ENCODE measurements at places on chromosomes 11 and 22.

GRCh38 chr22:37160027-37160426 lies 10.3 kb upstream of the IL2RB start:
- no peak for DNase-seq

DNA sequence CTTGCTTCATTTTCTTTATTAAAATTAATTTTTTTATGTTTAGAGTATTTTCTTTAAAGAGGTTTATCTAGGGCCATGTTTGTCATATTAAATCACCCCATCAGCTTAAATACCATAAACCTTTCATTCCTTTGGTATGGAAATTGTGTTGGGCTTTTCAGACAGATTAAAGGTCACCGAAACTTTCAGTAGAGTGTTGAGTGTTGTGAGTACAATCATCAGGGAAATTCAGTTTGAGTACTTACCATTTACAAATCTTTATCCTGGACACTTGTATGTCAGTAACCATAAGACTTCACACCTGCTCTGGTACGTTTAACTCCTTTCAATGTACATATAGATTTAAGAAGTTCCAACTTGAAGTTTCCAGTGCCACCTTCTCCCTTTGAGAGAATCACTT lies 12.0 kb downstream of the PRMT3 start:
- no peak for DNase-seq

- no peak for DNase-seq
Observed at GRCh38 chr11:105057432-105057831, 12.3 kb upstream of the CARD16 start.

GRCh38 chr11:129230006-129230405 lies 37.9 kb upstream of the ARHGAP32 start:
- DNase-seq: peak; percentile 41

DNA sequence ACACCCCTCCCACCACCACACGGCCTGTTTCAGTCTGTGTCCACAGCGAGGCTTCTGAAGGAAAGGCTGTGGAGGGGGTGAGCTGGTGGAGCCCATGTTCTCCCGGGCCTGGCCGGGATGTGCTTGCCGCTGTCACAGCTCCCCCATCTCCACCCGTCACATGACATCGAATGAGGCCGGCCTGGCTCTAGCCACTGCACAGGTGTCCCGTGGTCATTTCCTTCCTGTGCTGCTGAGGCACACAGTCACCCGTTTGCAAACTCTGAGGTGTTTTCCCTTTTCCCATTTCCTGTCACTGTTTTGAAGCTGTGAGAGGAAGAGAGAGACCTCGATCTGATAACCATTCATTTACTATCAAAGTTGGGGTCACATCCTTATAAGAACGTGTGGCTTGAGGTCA lies 55.7 kb upstream of the CLDN5 start:
- no peak for DNase-seq

DNA sequence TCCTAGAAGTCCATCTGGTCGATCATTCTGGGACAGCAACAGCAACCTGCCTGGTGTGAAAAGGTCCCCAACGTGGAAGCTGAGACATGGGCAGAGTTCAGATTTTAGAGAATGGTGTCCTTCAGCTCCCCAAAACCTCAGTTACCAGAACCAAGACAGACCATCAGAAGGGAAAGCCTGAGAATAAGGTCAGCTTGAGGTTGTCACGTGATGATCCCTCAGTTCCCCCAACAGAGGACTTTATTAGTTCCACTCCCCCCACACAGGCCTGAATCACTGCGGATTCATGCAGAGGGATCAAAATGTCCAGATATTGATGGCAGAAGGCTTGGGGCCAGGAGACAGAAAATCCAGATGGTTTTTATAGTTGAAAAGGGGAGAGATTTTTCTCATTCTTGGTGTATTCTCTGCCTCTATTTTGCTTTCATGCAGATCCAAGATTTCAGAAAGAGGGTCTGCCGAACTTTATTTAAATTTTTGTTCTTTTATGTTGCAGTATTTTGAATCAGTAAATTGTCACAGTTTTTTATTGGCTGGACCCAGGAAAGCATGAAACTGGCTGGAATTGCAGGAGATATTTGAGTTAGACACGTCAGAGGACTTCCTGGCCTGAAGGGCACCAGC lies 139.0 kb upstream of the NTM start:
- DNase-seq: no peak

- no peak for DNase-seq
Observed at GRCh38 chr11:64148917-64149617, 16.8 kb downstream of the MACROD1 start.

DNA sequence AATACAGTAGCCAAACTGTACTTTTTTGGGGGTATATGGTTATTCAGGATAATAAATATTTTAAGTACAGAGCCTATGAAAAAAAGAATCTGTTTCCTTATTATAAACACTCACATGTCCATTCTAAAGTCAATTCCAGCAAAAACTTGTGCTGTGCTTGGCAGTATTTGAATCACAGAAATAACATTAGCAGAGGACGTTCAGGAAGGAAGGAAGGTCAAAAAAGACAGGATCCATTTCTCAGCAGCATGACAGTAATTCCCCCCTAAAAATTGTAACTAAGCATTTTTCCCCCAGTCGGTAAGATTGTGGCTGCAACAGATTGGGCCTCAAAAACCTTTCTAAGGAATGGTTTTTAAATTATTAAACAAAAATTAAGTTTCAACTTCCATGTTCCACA lies 124.8 kb downstream of the ATG16L2 start:
- DNase-seq: no peak

- no peak for DNase-seq
Observed at GRCh38 chr11:12013781-12014180, 5.4 kb upstream of the DKK3 start.

DNA sequence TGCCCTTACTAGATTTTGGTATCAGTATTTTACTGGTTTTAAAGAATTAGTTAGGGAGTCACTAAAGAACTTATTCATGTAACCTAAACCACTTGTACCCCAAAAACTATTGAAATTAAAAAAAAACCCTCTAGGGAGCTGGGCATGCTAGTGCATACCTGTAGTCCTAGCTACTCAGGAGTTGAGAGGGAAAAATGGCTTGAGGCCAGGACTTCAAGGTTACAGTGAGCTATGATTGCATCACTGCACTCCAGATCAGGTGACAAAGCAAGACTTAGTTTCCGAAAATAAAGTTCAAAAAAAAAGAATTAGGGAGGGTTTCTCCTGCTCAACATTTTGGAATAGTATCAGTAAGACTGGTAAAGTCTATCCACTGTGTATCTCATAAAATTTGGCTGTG lies 364.4 kb upstream of the LUZP2 start:
- DNase-seq: no peak

- no peak for DNase-seq
Observed at GRCh38 chr22:32407312-32407711, 4.7 kb downstream of the RTCB start.

DNA sequence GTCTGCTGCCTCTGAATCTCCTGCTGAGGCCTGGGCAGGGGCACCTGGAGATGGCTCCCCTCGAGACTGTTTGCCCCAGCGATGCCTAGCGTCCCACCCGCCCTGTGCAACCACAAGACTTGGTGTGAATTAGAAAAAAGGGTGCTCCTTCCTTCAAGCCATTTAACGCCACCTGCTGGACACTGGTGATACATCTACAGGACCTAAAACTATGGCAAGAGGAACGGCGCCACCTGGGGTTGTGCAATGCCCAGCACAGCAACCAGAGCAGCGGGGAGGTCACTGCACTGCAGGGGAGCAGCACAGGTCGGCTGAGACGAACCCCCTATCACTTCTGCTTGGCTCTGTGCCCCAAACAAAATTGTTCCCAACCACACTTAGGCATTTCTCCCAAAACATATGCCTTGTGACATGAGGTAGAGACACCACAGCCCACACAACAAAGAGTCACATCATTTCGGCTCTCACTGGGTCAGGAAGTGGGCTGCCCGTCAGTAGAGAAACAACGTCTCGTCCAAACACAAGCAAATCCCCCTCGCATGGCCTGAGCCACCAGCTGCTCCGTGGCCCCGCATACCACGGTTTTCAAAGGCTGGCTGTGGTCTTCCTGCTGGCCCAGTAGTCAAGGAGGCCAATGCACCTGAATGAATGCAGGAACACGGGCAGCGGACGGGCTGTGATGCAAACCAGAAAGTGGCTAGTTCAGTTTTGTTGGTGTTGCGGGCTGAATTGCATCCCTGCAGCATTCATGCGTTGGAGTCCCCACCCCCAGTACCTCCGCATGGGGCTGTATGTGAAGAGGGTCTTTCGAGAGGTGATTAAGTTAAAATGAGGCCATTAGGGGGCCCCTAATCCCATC lies 171.9 kb downstream of the SHANK2 start:
- DNase-seq: peak; percentile 89

DNA sequence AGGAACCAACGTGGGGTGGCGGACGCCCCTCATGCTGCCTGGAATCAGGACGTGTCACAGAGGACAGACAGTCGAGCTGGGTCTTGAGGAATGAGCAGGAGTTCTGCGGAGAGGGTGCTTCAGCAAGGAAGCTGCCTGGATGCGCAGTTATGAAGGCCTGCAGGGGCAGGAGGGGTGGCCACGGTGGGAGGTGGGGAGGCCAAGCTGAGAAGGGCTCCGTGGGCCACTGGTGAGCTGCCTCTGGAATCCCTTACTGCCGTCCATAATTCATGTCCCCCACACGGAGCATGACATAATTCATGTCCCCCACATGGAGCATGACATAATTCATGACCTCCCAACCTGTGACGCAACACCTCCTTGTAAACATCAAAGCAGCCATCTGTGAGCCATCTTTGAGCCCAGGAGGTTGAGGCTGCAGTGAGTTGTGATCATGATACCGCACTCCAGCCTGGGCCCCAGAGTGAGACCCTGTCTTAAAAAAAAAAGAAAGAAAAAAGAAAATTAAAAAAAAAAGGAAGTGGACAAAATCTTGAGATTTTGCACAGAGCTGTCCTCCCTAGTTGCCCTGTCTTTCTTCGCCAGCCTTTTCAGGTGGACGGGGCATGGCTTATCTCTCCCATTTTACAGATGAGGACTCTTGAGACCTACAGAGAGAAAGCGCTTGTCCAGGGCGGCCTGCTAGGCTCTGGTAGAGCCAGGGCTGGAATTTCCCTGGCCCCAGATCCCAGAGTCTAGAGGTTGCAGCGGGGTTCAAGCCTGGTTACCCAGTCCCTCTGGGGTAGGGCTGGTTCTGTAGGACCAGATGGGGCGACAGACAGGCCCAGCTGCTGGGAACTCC lies 24.3 kb upstream of the PICK1 start:
- DNase-seq: peak; percentile 48

- peak; percentile 80 for DNase-seq
Observed at GRCh38 chr11:44726283-44727113, at the start of gene TSPAN18. TSPAN18 (plus strand) TSS chr11:44726962; CDS start chr11:44906417, 179,455 bp downstream.

DNA sequence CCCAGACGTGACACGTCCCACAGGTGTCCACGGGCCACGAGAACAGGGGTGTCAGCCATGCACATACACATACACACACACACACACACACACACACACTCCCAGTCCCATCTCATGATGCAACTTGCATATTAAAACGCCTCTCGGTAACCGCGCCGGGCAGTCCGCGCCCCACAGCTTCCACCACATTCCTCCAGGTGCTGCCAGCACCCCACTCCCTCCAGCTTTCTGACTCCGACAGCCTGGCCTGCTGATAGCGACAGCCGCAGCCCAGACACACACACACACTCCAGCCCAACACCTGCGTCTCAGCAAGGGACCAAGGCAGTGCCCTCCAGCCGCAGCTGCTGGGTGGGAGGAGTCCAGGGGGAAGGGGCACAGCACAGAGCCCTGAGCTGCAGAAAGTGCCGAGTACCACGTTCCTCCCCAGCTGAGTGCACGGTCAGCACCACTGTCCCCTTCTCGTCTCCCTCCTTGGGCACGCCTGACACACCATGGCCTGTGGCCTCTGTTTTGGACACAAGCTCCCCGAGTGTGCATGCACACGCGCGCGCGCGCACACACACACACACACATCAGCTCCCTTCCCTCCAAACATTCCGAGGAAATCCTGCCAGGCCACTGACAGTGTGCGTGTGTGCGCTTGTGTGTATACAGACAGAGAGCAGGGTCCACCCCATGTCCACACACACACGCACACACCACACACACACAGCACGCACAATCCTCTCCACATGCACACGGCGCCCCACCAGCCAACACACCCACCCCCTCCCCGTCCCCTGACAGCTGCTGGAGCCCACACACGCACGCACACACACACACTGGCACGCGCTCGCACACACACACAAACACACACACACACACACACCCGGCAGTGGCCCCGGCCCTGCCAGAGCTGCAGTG lies 1.2 kb downstream of the ELFN2 start:
- no peak for DNase-seq

DNA sequence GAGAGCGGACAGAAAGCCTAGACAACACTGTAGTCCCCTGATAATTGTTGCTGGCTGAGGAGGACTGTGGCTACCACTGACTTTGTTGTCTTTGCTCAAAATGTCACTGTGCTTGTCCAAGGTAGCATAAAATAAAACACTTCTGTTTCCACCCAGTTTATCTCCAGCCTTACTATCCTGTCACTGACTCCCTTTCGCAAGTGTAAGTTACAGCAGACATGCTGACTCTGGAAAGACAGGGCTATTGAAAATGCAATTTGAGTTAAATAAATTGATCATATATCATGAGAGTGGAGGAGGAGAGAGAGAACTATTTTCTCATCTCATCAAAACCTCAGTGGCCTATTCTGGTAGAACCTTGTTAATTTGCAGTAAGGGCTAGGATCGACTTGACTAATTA lies 138.0 kb upstream of the KIRREL3 start:
- DNase-seq: no peak

DNA sequence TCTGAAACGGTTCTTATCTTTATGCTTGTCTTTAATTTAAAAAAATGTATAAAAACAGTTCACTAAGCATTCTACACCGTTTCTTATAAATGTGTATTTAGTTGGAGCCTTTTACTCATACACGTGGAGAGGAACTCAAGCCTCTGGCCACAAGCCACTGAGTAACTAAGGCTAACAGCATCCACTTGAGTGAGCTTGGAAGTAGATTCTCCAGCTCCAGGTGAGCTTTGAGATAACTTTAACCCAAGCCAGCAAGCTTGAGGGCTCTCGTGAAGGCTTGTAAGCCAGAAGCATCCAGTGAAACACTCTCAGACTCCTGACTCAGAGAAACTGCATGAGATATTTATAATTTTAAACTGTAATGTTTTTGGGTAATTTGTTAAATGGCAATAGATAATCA lies 82.6 kb downstream of the ARHGAP20 start:
- DNase-seq: no peak

DNA sequence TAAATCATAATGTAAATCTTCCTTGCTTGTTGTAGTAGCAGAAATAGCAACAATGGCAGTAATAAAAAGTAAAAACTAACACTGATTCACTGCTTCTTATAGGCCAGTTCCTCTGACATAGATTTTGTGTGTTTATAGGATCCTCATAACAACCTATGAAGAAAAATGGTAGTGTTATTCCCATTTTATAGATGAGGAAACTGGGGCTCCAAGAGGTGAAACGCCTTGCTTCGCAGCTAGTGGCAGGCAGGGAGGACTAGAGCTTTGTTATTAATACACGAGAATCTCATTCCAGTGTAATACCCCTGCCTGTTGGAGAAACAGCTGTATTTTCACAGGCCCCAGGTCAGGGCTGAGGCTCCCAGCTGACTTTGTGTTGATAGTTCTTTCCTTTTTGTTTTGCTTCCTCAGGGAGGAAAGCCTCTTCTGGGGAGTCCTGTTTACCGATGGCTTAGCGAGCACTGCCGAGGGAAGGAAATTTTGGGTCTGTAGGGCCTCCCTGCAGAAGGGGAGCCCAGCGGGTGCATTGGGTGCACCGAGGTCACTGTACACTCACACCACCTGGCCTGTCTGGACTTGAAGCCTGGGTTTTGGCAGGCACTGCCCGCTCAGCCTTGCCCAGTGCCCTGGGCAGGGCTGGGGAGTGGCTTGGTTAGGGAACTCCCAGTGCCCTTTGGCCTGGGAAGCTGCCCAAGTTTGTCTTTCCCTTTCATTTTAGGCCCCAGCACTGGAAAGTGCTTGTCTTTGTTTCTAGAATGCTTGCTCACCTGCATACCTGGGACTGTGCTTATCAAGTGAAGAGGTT lies 13.5 kb downstream of the KIAA1671 start:
- no peak for DNase-seq
